ENCODE measurements at places on chromosomes 1 and 21.

- no peak for DNase-seq
These were observed 83.0 kb downstream of the RYR2 start for GRCh38 chr1:237124856-237125462.

- DNase-seq, result no peak
These were observed 37.4 kb downstream of the RHOU start for GRCh38 chr1:228772516-228773212.

GRCh38 chr1:186960861-186961260, 132.1 kb downstream of the PLA2G4A start:
- no peak for DNase-seq

DNA sequence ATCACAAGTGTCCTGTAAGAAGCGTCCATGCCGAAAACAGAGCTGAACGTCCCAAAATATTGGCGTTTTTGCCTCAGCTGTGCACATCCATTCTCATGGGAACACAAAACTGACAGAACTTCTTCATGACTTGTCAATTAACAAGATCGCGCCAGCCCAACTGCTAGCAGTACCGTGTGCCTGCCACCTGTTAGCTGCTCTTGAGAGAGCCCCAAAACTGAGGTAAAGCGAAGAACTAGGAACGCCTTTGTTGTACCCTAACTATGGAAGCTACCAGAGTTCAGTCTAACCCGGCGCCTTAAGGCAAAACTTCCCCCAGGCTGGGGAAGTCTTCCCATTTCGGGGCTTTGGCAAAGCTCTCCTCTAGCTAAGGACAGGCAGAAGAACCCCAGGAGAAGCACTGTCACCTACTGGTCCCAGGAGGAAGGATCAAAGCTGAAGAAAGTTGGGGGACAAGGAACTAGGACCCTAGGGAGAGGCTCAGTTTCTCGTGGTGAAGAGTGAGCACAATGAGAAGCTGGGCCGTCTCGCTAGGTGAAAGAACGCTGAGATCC, 719 bp downstream of the EYA3 start:
- no peak for DNase-seq

- DNase-seq, result no peak
These were observed 34.6 kb upstream of the NID1 start for GRCh38 chr1:236099355-236099974.

- no peak for DNase-seq
These were observed 20.3 kb downstream of the CSMD2 start for GRCh38 chr1:34144766-34145165.
